Caki2 (cell line): ENCODE measurements at places on chromosomes 5 and 9.

- peak; percentile 53 for DNase-seq
These were observed 85.3 kb upstream of the ADRB2 start for GRCh38 chr5:148740966-148741742.

GRCh38 chr5:37840053-37841034 is 503 bp upstream of the GDNF start:
- peak; percentile 33 for DNase-seq

DNA sequence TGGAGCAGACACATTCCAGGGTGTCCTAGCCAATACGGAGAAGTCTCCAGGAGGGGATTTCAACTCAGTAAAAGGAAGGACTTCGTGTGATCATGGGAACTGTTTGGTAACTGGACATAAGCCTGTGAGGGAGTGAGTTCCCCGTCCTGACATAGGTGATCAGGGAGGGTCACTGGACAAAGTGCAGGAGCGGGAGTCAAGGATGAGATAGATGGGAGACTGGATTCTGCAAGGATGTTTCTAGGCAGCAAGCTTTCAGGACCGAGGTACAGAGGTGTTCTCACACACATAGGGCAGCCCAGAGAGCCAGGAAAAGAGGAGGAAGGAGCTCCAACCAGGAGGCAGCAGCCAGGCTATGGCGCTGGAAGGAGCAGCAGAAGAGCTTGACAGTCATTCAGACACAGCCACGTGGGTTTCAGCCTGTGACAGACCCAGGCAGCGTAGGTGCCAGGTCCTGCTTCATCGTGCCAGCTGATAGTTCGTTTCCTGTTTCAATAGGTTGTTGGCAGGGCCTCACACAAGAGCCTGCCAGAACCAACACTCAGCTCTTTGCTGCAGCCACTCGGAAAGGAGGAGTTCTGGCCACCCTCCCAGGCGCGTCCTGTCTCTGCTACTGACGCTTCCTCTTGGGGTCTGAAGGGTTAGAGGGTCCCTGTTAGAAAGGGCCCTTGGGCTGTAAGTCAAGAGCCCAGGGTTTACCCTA is 84.1 kb downstream of the AMBP start:
- no peak for DNase-seq

DNA sequence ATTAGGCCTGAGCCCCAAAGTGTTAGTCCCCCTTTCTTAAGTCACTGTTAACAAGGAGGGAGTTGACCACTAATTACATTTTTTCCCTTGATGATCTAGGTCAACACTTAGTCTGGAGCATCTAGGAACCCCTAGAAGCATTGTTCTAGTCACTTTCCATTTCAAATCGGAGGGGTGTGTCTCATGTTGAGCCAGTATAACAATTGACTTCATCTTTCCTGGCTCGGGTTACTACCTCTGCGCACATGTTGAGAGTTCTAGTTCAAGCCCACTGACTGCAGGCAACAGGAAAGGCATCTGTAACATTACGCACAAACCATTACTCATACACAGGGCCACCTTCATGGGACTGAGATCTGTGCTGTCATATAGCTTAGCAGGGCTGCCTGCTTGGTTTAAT is 164.9 kb downstream of the NTRK2 start:
- no peak for DNase-seq

- DNase-seq = no peak
These were observed 64.8 kb downstream of the ATP10B start for GRCh38 chr5:160787240-160787639.

DNA sequence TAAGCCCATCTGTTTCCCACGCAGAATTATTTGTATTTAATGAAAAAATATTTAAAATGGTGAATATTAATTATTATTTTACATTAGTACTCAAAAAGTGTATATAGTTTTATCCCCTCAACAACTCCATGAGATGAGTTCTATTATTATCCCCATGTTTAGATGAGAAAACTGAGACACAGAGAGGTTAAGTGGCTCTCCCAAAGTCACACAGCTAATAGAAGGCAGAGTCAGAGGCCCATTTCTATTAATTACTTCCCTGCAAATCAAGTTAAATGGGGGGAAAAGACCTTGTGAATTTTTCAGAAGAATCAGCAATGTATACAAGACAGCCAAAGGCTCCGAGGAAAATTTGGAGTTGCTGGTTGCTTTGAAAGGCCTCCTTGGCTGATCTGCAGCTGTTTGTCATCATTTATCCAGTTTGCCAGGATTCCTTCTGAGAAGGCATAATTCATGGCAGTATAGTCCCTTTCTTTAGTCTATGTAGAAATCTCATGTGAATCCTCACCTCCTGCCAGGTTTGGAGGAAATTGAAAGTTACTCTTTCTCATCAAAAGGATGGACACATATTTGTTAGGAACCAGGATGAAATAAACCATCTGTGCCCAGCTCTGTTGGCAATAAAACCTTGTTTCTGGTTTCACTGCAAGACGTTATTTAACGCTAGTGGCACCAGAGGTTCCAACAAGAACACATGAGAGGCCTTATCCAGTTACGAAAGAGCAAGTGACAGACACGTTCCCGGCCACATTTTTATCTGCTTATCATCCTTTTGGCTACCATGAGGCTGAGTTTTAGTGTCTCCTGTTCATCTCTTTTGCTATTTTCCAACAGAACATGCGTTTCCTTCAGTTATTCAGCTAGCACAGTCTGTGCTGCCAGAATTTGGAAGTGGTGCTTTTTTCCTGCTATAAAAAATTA is 621 bp downstream of the FYB1 start:
- DNase-seq = no peak

GRCh38 chr5:74949976-74950375 is 83.8 kb upstream of the FAM169A start:
- no peak for DNase-seq

- peak; percentile 70 for DNase-seq
These were observed 151.9 kb downstream of the MACROH2A1 start for GRCh38 chr5:135246923-135247795.

GRCh38 chr9:83023151-83023550 is 39.8 kb downstream of the RASEF start:
- no peak for DNase-seq

- DNase-seq = no peak
These were observed 2.4 kb upstream of the RNF145 start for GRCh38 chr5:159211729-159212174.
